ENCODE measurements at places on chromosomes 1 and 21. TPM values are rescaled to one million over a fixed set of nuclear protein-coding genes. Genes with fewer than 3 reads are reported as not detected.

TFAP2E gene
- not detected for total RNA-seq

- no peak for DNase-seq
Observed at GRCh38 chr1:45820788-45821187, 17.4 kb downstream of the MAST2 start.

DNA sequence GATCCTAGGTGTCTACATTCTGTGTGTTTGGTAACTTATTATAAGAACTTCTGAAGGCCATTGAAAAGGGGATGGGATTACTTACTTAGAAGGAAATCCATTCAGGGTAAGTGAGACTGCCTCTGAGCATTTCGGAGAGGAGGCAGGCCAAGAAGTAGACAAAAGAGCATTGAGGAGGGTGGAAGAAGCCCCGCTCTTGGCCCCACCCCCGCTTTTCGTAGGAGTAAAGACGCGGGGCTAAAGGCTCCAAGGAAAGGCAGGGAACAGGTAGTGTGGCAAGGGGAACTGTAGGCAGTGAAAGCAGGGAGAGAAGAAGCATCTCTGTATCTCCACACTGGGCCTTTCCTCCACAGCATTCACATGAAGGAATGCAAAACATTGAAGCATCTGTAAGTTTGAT, 51.8 kb upstream of the GRIK1 start:
- no peak for DNase-seq

DNA sequence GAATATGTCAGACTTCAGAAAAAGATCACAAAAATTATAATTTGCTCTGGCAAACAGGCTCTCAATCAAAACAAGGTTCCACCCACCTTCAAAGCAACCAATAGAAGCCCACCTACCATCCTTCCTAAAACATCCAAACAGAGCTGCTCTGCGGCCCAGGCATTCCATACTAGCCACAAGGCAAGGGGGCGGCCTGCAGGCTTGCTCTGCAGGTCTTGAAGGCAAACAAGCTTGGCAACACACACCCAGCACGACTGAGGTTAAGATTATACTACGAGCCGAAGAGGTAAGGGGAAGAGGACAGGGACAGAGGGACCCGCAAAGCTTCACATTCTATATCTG, 207.3 kb downstream of the SLC45A1 start:
- DNase-seq: no peak

DNA sequence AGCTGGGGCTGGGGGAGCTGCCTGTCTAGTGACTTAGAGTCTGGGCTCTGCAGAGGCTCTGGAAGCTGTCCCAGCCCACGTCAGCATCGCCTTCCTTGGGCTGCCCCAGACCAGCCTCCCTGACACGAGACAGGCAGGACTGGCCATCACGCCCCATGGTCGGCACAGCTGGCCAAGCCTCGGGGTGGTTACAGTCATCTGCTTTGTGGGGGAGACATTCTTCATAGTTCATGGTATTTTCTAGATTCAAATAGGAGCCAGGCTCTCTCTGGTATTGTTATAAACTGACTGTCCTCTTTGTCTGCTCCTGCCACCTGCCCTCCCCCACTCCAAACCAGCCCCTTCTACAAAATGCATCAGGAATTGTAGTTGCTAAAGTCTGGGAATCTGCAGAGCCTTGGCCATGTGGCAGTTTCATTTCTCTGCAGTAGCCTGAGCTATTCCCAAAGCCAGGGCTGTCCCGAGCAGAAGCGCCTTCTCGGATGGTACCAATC, 29.4 kb downstream of the OLFML2B start:
- DNase-seq: no peak

LHX4 gene
- 0.15 TPM for total RNA-seq

GNG12 gene
- 136 TPM for total RNA-seq

GRCh38 chr1:41582004-41582325, 97.5 kb upstream of the EDN2 start:
- no peak for DNase-seq

DNA sequence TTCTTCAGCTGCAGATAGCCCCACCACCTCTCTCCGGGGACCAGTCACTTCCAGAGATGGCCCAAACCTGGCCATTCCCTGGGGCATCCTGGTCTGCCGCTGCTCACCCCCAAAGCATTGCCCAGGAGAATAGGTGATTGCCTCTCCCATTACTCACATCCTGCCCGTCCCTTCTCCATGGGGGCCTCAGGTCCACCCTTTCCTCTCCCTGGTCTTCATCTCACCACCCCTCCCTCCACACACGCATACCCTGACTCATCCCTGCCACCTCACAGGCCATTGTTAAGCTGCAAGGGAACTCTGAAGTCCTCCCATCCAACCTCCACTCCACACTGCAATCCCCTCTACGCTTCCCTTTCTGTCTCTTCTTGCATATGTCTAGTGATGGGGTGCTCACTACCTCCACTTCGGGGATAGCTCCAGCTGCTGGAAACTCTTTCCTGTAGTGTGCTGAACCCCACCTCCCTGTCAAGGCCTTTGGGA, at the start of gene PLEKHG5:
Gene PLEKHG5 (minus strand): TSS at position 188 of the 483 bp plus-strand sequence. CDS start 14,096 bp downstream, outside the sequence.
- peak; percentile 47 for DNase-seq

DNASE2B gene
- total RNA-seq: not detected

- no peak for DNase-seq
Observed at GRCh38 chr1:214898161-214898560, 184.4 kb upstream of the KCNK2 start.

DNA sequence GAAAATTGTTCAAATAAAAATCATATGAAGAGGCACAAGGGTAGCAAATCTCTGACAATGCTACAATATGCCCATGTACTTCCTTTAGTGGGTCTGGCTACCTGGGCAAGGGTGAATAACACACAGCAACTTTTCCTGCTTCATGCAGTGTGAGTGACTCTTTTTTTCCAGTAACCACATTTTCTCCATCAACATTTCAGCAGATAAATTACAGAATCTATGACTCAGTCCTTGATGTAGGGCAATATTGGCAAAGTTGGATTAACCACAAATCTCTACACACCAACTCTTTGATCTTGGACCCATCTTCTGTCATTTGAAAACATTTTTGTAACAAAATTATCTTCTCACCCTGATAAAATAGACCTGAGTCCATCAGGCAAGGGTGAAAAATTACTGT, 31.7 kb downstream of the ERICH3 start:
- DNase-seq: no peak

- DNase-seq: no peak
Observed at GRCh38 chr1:100719490-100719889, at the start of gene VCAM1. Gene VCAM1, plus strand, starts transcription at chr1:100719742. Its CDS starts 119 bp downstream, at chr1:100719861.

- DNase-seq: no peak
Observed at GRCh38 chr1:155038602-155039307, 5.1 kb downstream of the DCST1 start.

- DNase-seq: no peak
Observed at GRCh38 chr1:180892675-180893074, 20.0 kb upstream of the KIAA1614 start.

- DNase-seq: no peak
Observed at GRCh38 chr21:33246506-33246905, 16.8 kb downstream of the IFNAR2 start.
